Cortex of kidney (tissue), 1 donor: ENCODE measurements at places on chromosomes 5 and 9.

GRCh38 chr5:73433982-73434342 is 14.6 kb downstream of the FOXD1 start:
- no peak for DNase-seq

DNA sequence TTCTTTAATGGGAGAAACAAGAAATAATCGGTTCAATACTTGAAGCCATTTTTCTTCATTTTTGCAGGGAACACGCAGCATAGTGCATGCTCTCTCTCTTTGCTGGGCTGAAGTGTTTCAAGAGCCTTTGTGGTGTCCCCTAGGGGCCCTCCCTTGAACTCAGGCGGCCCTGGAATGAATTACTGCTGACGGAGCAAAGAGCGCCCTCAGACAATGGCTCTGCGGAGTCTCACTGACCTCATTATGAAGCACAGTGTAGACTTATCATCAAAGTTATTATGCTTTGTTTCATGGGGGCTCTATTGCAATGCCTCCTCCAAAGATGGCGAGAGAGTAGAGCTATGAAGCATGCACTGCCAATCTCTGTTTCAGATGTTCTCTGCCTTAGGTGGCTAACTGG is 64.8 kb upstream of the ADCY2 start:
- DNase-seq = no peak

DNA sequence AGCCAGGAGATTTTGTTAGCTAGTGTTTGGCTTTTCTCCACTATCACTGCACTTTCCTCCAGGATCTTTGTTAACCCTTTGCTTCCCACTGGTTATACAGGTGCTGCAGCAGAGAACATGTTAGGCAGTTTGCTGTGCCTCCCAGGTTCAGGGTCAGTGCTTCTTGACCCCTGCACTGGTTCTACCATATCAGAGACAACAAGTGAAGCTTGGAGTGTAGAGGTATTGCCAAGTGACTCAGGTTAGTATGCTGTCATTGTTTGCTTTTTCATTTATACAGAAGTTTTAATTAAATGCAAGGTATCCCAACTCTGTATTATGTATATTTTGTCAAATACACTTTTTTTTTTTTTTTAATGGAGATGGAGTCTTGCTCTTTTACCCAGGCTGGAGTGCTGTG is 68.4 kb downstream of the GAPVD1 start:
- no peak for DNase-seq

DNA sequence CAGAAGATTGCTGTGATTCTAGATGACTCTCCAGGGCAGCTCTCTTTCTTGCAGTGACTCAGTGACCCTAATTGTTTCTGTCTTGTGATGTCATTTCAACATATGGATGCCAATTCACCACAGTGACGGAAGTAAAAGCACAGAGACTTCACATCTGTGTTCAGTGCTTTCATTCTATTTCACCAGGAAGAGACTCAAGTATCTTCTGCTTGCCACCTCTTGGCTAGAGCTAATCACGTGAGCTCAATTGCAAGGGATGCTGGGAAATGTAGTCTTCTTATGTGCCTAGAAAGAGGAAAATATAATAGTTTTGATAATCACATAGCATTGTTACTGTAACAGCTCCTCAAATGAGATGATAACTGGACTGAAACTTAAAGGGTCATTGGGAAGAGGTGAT is 453.3 kb upstream of the KLF4 start:
- no peak for DNase-seq

DNA sequence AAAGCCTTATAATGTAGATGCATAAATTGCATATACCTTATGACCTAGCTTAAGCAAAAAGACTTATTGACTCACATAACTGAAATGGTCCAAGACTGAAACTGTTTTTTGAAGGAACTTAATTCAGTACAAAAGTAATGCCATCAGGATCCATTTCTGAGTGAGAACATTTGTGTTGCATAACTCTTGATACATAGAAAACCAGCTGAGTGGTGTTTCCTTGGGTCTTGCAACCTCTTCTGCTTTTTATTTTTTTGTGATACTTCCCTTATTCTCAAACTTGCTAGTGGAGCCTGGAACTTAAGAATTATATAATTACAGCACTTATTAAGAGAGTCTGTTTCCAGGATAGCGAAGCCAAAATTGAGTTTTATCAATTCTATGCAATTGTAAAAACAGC is 272.0 kb downstream of the MAN2A1 start:
- no peak for DNase-seq

GRCh38 chr9:130638284-130639123 is 25.9 kb upstream of the PRDM12 start:
- DNase-seq = no peak

DNA sequence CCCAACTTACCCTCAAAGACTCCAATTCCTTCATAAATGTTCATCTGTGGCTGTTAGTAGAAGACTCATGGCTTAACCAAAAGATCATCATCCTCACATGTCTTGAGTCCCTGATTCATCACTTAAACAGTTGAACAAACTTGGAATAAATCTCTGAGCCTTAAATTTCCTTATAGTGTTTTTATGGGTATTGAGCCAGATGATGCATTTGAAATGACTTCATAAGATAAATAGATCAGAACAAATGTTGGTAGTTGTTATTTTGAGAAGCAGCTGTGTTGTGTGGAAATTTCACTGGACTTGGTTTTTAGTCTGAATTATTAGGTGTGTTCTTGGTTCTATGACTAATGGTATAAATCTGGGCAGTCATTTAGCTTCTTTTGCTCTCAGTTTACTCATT is 236.2 kb downstream of the NNT start:
- DNase-seq = no peak
